ENCODE measurements at places on chromosomes 11 and 22. TPM values are rescaled to one million over a fixed set of nuclear protein-coding genes. Genes with fewer than 3 reads are reported as not detected.

Gene CHRM1
- total RNA-seq = not detected

Gene ADAMTS15
- total RNA-seq = 2.4 TPM

Gene OR8A1
- not detected for total RNA-seq

Gene C11orf24
- total RNA-seq = 46.4 TPM

Gene IL17REL
- total RNA-seq = not detected

Gene TPBGL
- not detected for total RNA-seq

Gene SHISAL1
- total RNA-seq = not detected

GRCh38 chr11:35655856-35656255 is 6.7 kb upstream of the TRIM44 start:
- no peak for DNase-seq

- no peak for DNase-seq
Measured at GRCh38 chr11:72240461-72241290, 3.3 kb downstream of the PHOX2A start.

GRCh38 chr11:23413057-23413456 is 552.8 kb upstream of the CCDC179 start:
- DNase-seq = no peak

GRCh38 chr22:46112405-46112804 is 37.9 kb upstream of the PPARA start:
- DNase-seq = no peak

GRCh38 chr11:120096369-120097191 is 41.3 kb downstream of the TRIM29 start:
- no peak for DNase-seq

GRCh38 chr22:42792909-42793847 is 63.9 kb downstream of the ARFGAP3 start:
- no peak for DNase-seq

DNA sequence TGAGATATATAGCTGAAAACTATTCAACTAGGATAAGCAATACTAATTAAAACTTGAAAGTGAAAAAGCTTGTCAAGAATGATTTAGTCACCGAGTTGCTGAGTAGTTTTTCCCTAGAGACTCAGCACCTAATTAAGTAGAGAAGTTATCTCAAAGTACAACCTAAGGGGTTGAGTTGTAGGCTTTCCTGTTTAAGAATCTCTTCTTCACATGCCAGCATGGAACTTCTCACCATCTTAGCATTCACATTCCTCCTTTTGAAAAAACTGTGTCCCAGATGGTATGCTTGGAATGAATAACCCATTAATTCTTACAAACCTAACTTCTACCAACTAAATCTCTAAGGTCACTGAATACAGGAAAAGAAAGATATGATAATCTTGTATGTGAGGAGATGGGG is 303.3 kb upstream of the ZC3H12C start:
- DNase-seq = no peak

DNA sequence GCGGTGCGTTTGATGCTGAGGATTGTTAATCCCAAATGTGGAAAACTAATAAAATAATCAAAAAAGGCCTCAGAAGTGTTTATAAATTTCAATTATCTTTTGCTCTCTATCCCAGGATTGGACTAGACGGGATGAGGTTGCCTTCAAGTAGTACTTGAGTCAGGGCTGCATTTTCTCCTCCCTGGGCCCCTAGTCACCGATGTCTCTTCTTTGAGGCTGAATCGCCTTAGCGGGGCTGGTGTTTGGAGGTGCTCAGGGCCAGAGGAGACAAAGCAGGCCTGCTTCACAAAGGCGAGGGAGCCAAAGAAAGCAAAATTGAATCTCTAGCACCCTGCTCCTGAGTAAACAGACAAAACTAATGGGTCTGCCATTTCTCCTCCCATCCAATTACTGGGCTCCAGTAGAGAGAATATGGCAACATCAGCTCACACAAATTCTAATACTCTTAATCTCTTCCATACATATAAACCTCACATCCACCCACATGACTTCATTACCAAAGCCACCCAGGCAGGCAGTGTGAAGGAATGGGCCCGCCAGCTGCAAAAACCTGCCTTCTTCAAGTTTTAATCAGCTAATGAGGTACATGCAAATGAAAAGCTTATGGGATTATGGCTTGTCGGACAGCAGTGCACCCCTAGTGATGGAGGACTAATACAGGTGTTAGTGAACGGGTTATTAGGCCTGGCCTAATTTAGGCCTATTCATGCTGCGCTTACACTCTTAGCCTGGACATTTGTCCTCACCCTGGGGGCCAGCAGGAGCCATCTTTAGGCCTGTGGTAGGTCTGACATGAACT is 52.7 kb upstream of the HTATIP2 start:
- DNase-seq = no peak

DNA sequence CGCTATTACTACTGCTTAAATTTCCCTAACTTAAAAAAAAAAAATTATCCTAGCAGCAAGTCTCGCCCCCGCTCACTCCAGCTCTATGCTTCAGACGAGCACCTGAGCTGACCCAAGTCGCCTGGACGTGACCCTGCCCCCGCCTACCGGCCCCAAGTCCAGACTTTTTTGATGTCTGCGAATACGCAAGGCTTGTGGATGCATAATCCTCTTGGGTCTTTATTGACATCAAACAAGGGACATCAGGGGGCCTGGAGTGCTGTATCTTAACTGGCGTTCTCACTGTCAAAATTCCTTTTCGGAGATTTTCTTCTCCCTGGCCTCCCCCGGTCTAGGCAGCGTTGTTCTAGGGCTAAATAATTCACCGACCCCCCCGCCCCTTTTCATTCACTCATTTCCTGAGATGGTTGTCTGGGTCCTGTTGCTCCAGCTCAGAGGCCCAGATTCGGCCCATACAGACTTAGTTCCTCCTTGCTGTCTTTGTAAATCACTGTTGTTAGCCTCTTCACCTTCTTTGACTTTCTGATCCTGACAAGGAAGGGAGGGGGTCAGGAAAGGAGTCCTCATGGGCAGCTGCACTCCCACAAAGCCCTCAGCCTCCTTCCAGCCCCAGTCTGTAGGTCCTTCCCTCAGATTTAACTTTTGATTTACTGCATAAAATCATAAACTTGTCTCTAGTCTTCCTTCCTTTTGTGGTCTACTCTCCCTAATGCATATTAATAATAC is 601 bp upstream of the LRP4 start:
- no peak for DNase-seq

GRCh38 chr11:12216671-12217374 is 106.4 kb downstream of the MICAL2 start:
- no peak for DNase-seq

Data from epithelial cell of proximal tubule (primary cell).